ENCODE measurements at places on chromosomes 11 and 22.

DNA sequence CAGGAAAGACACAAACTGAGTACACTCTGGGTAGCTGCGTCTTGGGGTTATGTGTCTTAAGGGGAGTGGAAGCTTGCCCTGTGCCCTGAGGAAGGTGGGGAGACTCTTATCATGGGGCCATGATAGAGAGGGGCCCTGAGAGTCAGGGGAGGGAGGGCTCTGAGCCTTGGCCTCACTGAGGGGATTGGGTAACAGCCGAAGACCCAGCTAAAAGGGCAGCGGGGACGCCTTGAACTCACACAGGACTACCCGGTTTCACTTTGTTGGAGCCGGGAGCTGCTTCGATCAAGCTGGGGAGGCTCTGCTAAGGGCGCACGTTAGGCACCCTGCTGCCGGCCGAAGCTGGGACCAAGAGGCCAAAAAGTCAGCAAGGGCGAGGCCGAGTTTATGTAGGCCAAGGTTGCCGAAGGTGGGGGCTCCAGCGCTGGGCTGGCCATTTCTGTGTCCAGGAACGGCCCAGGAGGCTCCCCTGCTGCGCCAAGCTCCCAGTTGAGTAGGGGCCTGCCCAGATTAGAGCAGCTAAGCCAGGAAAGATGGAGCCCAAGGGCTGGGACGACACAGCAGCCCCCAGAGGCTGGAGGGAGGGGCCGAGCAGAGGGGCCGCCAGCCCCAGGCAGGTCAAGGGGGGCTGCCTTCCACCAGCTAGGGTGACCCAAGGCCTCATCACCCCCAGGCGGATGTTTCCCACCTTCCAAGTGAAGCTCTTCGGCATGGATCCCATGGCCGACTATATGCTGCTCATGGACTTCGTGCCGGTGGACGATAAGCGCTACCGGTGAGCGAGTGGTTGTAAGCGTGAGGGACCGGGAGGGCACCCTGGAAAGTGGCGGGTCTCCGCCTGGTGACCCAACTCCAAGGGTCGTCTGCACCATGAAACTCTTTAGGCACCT, 2.2 kb downstream of the TBX1 start:
- peak overlapping the region; percentile 87 for H3K27ac ChIP-seq
- peaks cover 11% of the 10 kb centered on the region for H3K4me1 ChIP-seq
- H3K4me3 ChIP-seq, result peak overlapping the region; percentile 80
- no peak for DNase-seq
- H3K27me3 ChIP-seq, result no peaks in the 10 kb centered on the region

- H3K4me3 ChIP-seq, result no peak overlapping the region
- H3K36me3 ChIP-seq, result no peaks in the 10 kb centered on the region
- H3K27me3 ChIP-seq, result no peaks in the 10 kb centered on the region
- no peak for DNase-seq
Measured at GRCh38 chr11:1302461-1303125, 6.8 kb downstream of the TOLLIP start.

DNA sequence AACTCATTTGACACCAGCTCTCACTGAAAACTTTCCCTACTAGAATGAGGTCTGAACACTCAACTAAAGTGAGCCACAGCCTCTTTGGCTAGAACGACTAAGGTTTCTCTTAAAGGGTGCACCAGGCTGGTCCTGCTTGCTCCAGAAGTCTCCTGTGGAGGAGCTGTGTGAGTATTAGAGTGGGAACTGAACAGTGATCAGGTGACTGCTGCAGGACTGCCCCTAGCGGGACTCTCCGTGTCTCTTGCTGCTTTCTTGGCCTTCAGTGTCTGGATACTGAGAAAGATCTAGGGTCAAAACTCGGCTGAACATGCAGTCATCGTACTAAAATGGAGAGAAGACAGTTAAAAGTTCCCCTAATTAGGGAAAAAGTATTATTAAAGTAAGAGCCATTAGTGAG, 34.6 kb downstream of the FAM118A start:
- H3K36me3 ChIP-seq, result peaks cover 41% of the 10 kb centered on the region
- no peaks in the 10 kb centered on the region for H3K4me1 ChIP-seq
- DNase-seq, result no peak
- H3K4me3 ChIP-seq, result no peak overlapping the region

- H3K4me3 ChIP-seq, result no peak overlapping the region
- DNase-seq, result no peak
- H3K36me3 ChIP-seq, result no peaks in the 10 kb centered on the region
- H3K27me3 ChIP-seq, result peaks cover 3% of the 10 kb centered on the region
- no peak overlapping the region for H3K27ac ChIP-seq
Measured at GRCh38 chr11:93324500-93324899, 6.0 kb upstream of the DEUP1 start.

DNA sequence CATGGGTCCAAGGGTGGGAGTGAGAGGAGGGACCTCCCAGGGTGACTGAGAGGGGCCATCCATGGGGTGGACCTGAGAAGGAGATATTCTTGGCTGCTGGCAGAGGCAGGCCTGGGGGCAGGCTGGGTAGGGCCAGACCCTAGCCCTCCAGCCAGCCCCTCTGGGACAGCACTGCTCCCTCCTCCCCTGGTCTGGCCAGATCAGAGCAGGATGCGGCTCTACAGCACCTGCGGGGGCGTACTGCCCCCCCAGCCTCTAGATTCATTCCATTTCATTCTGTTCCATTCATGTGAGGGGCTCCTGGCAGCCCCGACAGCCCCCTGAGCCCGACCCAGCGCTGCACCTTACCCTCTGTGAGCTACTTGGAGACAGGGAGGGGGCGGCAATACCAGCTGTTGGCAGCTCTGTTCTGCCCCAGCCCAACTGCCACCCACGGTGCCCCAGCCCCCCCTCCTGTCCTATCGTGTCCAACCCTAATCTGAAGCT, 34.3 kb upstream of the MYRF start:
- H3K27me3 ChIP-seq, result no peaks in the 10 kb centered on the region
- H3K4me1 ChIP-seq, result no peaks in the 10 kb centered on the region
- no peak for DNase-seq
- H3K4me3 ChIP-seq, result peak overlapping the region; percentile 50
- no peak overlapping the region for H3K27ac ChIP-seq

GRCh38 chr11:64226507-64227051, 505 bp downstream of the NUDT22 start:
- no peaks in the 10 kb centered on the region for H3K27me3 ChIP-seq
- H3K27ac ChIP-seq, result peak overlapping the region; percentile 91
- peak; percentile 69 for DNase-seq
- H3K36me3 ChIP-seq, result no peaks in the 10 kb centered on the region

GRCh38 chr11:132134322-132134721, 763.9 kb downstream of the NTM start:
- no peaks in the 10 kb centered on the region for H3K36me3 ChIP-seq
- H3K27ac ChIP-seq, result no peak overlapping the region
- H3K27me3 ChIP-seq, result no peaks in the 10 kb centered on the region
- H3K4me3 ChIP-seq, result no peak overlapping the region

GRCh38 chr11:109046284-109046992, 375.6 kb upstream of the C11orf87 start:
- DNase-seq, result no peak
- H3K27me3 ChIP-seq, result no peaks in the 10 kb centered on the region
- H3K4me3 ChIP-seq, result no peak overlapping the region

GRCh38 chr22:17119481-17120202, 1.5 kb downstream of the TMEM121B start:
- peaks cover 8% of the 10 kb centered on the region for H3K27me3 ChIP-seq
- peak overlapping the region; percentile 30 for H3K4me3 ChIP-seq
- H3K27ac ChIP-seq, result no peak overlapping the region
- DNase-seq, result peak; percentile 80
- H3K36me3 ChIP-seq, result no peaks in the 10 kb centered on the region

DNA sequence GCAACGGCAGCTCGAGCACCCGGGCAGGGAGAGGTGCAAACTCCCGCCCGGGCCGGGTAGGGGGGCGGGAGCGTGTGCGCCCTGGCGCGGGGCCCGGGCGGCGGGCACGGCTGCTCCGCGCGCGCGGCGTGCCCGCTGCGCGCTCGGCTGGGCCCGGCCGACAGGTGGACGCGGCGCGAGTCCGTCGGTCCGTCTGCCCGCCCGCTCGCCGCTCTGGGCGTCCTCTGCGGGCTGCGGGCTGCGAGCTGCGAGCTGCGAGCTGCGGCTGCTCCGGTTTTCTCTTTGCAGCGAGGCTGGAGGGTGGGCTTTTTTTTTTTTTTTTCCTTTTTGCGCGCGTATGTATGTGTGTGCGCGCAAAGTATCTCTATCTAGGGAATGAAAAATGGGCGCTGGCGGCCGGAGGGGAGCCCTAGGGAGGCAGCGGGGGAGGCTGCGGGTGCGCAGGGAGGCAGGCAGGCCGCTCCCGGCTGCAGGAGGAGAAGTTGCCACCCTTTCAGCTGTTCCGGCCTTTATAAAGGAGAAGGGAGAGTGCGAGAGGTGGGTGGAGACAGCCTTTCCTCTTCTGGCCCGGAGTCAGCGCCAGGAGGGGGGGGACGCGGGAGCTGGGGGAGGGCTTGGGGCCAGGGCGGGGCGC, at the start of gene PDGFB:
Gene PDGFB, minus strand, starts transcription at position 487 of the 634 bp plus-strand sequence. CDS start 1,019 bp downstream, outside the sequence.
- H3K4me1 ChIP-seq, result peaks cover 47% of the 10 kb centered on the region
- H3K4me3 ChIP-seq, result peak within 1 kb of the TSS; percentile 73
- no peaks in the 10 kb centered on the region for H3K27me3 ChIP-seq
- no peaks in the 10 kb centered on the region for H3K36me3 ChIP-seq
- peak within 1 kb of the TSS; percentile 87 for H3K27ac ChIP-seq

DNA sequence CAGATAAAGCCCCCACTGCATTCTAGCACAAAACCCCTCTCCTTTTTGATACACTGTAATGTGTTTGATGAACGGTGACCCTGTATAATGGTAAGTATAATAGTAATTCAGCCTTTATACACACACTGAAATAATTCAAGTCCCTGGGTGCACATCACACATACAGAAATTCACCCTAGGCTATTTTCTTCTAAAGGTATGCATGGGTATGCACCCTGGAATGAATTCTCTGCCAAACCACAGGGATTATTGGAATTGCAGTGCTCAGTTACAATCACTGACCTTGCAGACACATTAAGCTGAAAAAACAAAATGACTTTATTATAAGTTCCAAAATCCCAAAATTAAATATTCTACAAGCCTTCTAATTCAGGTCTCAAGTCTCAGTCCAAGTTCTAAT, 245.9 kb upstream of the FAT3 start:
- no peak overlapping the region for H3K27ac ChIP-seq
- no peaks in the 10 kb centered on the region for H3K36me3 ChIP-seq
- H3K4me3 ChIP-seq, result no peak overlapping the region
- DNase-seq, result no peak
- no peaks in the 10 kb centered on the region for H3K4me1 ChIP-seq

GRCh38 chr11:57325735-57326048, 940 bp upstream of the TNKS1BP1 start:
- peak; percentile 92 for DNase-seq
- H3K27ac ChIP-seq, result peak overlapping the region; percentile 87
- H3K36me3 ChIP-seq, result peaks cover 51% of the 10 kb centered on the region
- H3K27me3 ChIP-seq, result no peaks in the 10 kb centered on the region
- peak overlapping the region; percentile 81 for H3K4me3 ChIP-seq

GRCh38 chr11:20311444-20311843, 52.1 kb upstream of the HTATIP2 start:
- DNase-seq, result no peak
- H3K27ac ChIP-seq, result no peak overlapping the region
- H3K27me3 ChIP-seq, result no peaks in the 10 kb centered on the region
- H3K4me3 ChIP-seq, result no peak overlapping the region

GRCh38 chr11:33942954-33943353, 51.1 kb upstream of the LMO2 start:
- H3K27ac ChIP-seq, result no peak overlapping the region
- H3K4me1 ChIP-seq, result no peaks in the 10 kb centered on the region
- no peaks in the 10 kb centered on the region for H3K36me3 ChIP-seq
- H3K27me3 ChIP-seq, result no peaks in the 10 kb centered on the region
- no peak overlapping the region for H3K4me3 ChIP-seq

DNA sequence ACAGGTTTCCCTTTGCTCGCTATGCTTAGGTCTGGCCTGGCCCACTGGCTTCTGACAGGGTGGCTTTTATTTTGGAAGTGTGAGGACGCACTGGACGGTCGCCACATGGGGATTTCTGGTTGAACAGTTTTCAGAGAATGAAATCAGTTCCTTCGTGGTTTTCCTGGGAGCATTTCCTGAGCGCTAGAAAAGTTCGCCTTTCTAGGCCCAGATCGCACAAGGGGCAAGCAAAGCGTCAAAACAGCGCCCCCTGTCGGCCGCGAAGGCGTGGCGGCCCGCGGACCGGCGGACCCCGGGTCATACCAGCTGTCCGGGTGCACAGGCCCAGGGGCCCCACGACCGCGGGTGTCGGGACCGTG, 12.7 kb upstream of the CYP2R1 start:
- no peak overlapping the region for H3K27ac ChIP-seq
- H3K36me3 ChIP-seq, result no peaks in the 10 kb centered on the region
- H3K4me1 ChIP-seq, result no peaks in the 10 kb centered on the region
- no peaks in the 10 kb centered on the region for H3K27me3 ChIP-seq

DNA sequence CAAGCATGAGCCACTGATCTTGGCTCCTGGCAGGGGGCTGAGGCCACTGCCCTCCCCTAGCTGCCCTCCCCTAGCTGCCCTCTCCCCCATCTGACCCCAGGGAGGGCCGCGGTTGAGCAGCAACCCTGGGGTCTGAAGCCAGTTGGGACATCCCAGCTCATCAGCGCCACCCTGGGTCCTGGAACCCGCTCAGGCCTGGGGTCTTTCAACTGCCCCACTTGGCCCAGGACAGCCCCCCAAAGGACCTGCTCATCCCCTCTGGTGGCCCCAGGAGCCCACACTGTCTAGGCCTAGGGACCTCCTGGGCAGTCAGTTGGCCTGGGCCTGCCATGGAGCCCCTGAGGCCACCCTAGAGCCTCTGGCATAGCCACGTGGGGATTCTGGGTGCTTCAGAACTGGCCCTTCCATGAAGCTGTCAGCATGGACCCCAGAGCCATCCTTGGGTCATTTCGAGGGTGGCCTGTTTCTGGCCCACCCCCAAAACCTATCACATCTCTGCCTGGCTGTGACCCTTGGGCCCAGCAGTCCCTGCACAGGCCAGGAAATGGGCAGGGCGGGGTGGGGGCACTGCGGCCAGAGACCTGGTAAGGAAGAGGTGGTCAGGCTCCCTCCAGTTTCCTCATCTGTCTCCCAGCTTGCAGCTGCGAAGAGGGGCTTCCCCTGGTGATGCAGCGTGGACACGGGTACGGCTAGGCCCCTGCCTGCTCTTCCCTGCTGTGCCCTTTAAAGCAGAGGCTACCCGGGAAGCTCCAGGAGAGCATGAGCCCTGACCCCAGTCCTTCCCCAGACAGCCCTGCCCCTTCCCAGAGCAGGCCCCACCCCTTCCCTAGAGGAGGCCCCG, 37.9 kb downstream of the MUC2 start:
- no peaks in the 10 kb centered on the region for H3K36me3 ChIP-seq
- no peak overlapping the region for H3K4me3 ChIP-seq

GRCh38 chr11:13663631-13664071, 4.8 kb upstream of the FAR1 start:
- no peaks in the 10 kb centered on the region for H3K4me1 ChIP-seq
- DNase-seq, result no peak
- no peaks in the 10 kb centered on the region for H3K27me3 ChIP-seq
- H3K27ac ChIP-seq, result no peak overlapping the region
- no peaks in the 10 kb centered on the region for H3K36me3 ChIP-seq

GRCh38 chr22:46471901-46472721, 65.3 kb downstream of the CELSR1 start:
- no peak overlapping the region for H3K4me3 ChIP-seq
- no peaks in the 10 kb centered on the region for H3K36me3 ChIP-seq
- no peak for DNase-seq
- no peaks in the 10 kb centered on the region for H3K4me1 ChIP-seq

DNA sequence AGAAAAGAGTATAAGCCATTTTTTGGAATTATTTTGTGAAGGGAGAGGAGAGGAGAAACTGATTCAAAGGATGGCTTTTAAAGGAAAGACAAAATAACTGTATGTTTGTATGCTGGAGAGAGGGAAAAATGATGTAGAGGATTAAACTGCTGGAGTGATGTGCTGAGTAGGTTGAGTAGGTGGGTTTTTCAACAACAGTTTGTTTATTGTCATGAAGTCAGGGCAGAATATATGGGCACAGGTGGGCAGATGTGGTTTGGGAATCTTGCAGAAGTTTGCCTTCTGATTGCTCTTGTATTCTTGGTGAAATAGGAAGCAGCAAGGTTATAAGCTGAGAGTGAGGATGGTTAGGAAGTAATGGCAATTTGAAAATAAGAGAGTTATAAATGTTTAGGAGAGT, 12.1 kb downstream of the SYT9 start:
- H3K4me3 ChIP-seq, result no peak overlapping the region
- no peaks in the 10 kb centered on the region for H3K4me1 ChIP-seq
- peaks cover 4% of the 10 kb centered on the region for H3K27me3 ChIP-seq
